ENCODE measurements at places on chromosomes 16 and 17.

GRCh38 chr16:15403392-15403995 lies 7.9 kb downstream of the MPV17L start:
- DNase-seq, result peak; percentile 44

- no peak for DNase-seq
Observed at GRCh38 chr16:63625126-63625525, 1496.7 kb downstream of the CDH11 start.

- DNase-seq, result no peak
Observed at GRCh38 chr16:89442588-89442987, 47.8 kb downstream of the ANKRD11 start.

GRCh38 chr16:23206986-23207385 lies 24.4 kb downstream of the SCNN1G start:
- DNase-seq, result no peak

GRCh38 chr17:73802871-73803270 lies 158.6 kb upstream of the SDK2 start:
- DNase-seq, result no peak

DNA sequence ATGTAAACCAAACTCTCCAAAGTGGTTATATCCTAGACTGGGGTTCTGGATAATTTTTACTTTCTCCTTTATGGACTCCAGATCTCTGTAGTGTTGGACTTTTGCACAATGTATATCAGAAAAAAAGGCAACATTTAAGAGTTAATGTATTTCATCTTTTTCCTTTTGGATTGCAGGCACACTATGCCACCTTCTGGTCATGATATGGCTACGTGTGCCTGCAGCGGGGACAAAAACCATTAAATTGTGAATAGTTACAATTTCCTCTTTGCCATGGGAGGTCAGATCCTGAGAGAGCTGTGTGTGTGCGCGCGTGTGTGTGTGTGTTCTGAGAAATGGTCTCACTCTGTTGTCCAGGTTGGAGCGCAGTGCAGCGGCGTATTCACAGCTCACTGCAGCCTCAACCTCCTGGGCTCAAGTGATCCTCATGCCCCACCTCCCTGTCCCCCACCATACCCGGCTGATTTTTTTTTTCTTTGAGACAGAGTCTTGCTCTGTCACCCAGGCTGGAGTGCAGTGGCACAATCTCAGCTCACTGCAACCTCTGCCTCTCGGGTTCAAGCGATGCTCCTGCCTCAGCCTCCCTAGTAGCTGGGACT lies 4.3 kb upstream of the SGF29 start:
- peak; percentile 27 for DNase-seq

- DNase-seq, result peak; percentile 65
Observed at GRCh38 chr17:32445074-32445415, 735 bp downstream of the PSMD11 start.

- no peak for DNase-seq
Observed at GRCh38 chr17:45260204-45260783, 1.6 kb downstream of the SPATA32 start.

DNA sequence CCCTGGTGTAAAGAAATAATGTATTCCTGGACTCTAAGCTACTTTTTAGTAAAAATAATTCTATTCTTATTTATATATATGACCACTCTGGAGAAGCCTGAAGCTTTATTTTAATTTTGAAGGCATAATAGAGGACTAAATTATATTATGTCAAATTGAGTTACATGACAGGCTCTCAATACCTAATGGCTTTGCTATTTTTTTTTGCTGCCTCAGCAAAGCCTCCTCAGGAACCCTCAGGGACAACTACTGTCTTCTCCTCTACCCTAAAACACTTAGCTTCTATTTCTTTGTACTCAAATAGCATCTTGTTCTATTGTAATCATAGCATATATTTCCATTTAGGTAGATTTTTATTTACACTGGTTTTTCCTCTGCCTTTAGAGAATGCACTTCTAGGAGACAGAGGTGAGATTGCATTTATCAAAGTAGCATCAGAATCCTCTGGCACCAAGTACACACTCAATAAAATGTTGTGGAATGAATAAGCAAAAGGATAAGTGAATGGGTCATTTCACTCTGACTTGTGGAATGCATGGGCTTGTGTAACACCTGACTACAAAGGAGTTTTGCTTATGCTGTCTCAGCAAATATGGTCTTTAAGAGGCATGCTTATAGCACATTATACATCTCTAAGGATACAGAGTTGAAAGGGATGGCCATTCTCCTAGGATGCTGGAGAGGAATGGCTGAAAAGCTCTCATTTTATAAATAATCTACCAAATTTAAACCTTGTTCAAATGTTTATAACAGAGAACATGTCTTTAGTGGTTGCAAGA lies 605.2 kb downstream of the KCNJ2 start:
- DNase-seq, result no peak

DNA sequence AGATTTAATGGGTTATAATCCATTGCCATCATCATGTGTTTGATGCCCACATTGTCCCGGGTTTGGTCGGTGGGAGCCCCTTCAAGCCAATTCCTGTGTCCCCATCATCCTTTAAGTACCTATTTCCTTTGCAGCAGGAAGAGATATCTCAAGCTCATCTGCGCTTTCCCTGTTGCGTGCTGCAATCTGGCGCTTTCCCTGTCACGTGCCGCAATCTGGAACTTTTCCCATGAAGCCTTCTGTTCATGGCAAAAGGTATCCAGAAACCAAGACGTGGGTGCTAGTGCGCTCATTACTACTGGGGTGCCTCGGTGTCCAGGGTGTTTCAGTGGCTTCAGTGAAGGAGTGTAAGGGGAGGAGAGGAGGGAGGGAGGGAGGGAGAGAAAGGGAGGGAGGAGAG lies 174.6 kb upstream of the ZNF469 start:
- DNase-seq, result no peak

GRCh38 chr17:4536259-4536741 lies 18.9 kb downstream of the MYBBP1A start:
- peak; percentile 37 for DNase-seq

All from amniotic epithelial cell (primary cell).